ENCODE measurements at places on chromosomes 4 and X.

GRCh38 chr4:106034220-106034619 lies 138.9 kb downstream of the NPNT start:
- no peak for DNase-seq

DNA sequence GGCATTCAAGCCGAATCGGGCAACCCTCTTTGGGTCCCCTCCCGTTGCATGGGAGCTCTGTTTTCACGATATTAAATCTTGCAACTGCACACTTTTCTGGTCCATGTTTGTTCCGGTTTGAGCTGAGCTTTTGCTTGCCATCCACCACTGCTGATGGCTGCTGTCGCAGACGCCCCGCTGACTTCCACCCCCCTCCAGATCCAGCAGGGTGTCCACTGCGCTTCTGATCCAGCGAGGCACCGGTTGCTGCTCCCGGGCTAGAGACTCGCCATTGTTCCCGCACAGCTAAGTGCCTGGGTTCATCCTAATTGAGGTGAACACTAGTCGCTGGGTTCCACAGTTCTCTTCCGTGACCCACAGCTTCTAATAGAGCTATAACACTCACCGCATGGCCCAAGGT lies 13.3 kb downstream of the ACOX3 start:
- no peak for DNase-seq

- no peak for DNase-seq
Observed at GRCh38 chr4:152508386-152508785, 27.5 kb downstream of the FBXW7 start.

- DNase-seq = no peak
Observed at GRCh38 chr4:100421361-100421978, 96.4 kb downstream of the EMCN start.

GRCh38 chrX:130184857-130185256 lies 13.1 kb downstream of the RAB33A start:
- no peak for DNase-seq

Measured in activated CD4-positive, CD25-positive, alpha-beta regulatory T cell treated with anti-CD3 and anti-CD28 coated beads, Interleukin-2, amount 50 U/mL, for 16 hours (primary cell).